ENCODE measurements at places on chromosomes 2 and 18.

DNA sequence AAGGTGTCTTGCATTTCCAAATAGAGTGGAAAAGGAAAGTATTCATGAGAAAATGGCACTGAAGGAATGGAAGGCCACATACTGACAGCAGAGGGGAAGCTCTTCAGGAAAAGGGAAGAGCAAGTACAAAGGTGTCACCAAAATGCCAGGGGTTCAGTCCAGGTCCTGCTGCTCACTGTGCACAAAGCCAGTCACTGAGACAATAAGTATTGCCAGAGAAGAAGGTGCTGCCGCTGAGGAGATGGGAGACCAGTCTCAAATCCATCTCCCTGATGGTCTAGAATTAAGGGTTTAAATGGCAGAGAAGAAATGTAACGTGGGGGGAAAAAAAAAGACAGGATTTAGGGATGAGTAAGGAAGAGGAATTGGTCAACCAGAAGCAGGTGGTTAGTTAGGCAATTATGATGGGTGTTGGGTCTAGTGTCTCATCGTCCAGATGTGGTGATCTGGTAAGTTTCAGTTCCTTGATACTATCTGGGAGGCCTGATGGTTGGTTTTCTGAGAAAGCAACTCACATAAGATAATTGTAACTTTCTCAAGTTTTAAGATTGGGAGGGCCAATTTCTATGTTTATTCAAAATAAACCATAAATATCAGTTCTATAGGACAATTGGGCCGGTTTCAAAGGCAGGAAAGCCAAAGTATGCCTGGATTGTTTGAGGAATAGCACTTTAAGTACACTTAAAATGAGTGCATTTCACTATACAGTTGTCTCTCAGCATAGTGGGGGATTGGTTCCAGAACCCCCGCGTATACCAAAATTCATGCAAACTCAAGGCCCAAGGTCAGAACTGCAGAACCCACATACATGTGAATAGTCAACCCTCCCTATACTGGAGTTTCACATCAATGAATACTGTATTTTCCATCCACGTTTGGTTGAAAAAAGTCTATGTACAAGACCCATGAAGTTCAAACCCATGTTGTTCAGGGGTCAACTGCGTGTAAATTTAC lies 109.1 kb upstream of the DNAJC10 start:
- no peak for DNase-seq

DNA sequence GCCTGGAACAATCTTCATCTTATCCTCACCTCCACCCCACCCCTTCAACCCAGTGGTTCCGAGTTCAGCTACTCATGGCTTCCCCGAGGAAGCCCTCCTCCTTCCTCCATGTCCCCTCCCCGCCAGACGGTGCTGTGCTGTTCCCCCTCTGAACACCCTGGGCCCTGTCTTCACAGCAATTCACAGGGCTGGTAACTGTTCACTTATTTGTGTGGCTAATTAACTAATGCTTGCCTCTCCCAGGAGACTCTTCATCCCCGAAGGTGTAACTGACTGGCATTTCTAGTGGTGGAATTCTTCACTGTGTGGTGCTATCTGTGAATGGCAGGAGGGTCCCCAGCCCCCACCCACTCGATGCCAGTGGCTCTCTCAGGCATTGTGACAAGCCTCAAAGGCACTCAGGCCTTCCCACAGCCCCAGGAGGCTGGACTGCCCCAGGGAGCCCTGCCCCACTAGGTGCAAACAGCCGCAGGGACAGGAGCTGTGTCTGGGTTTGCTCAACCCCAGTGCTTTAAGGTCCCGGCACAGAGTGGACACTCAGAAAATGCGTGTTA lies 133.7 kb upstream of the ID2 start:
- no peak for DNase-seq

- no peak for DNase-seq
Observed at GRCh38 chr18:22368021-22368420, 49.7 kb downstream of the CTAGE1 start.

GRCh38 chr2:229748950-229749349 lies 34.6 kb upstream of the DNER start:
- DNase-seq, result no peak

- no peak for DNase-seq
Observed at GRCh38 chr18:50659091-50660003, 99.5 kb downstream of the MAPK4 start.

DNA sequence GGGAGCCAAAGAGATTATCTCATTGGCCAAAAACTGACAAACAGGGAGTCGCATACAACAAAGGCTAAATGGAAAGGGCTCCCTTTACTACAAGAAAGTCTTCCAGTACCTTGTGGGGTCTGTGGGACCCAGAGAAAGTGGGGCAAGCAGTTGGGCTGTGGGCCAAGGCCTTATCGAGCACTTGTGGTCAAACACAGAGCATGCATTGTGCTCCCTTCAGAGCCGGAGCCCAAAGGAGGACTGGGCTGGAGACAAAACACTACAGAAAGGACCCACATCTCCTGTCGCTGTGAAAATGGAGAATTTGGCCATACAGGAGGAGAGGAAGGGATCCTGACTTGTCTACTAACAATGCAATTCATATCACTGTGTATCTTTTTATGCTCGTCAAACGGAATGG lies 37.1 kb upstream of the SLC1A4 start:
- no peak for DNase-seq

GRCh38 chr2:36734304-36734703 lies 37.8 kb downstream of the VIT start:
- DNase-seq, result no peak

DNA sequence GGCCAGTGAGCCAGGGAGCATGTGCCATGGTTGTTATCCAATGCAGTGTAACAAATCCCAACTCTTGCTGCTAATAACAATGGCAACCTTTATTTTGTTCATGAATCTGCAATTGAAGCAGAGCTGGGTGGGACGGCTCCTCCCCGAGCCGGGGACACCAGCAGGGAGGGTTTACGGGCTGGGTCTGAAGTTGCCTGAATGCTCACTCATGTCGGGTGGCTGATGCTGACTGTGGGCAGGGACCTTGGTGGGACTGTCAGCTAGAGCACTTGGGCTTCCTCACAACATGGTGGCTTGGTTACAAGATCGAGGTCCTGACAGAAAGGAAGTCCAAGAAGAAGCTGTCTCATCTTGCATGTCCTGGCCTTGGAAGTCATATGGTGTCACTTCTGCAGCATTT lies 264.5 kb downstream of the NDUFA10 start:
- no peak for DNase-seq

DNA sequence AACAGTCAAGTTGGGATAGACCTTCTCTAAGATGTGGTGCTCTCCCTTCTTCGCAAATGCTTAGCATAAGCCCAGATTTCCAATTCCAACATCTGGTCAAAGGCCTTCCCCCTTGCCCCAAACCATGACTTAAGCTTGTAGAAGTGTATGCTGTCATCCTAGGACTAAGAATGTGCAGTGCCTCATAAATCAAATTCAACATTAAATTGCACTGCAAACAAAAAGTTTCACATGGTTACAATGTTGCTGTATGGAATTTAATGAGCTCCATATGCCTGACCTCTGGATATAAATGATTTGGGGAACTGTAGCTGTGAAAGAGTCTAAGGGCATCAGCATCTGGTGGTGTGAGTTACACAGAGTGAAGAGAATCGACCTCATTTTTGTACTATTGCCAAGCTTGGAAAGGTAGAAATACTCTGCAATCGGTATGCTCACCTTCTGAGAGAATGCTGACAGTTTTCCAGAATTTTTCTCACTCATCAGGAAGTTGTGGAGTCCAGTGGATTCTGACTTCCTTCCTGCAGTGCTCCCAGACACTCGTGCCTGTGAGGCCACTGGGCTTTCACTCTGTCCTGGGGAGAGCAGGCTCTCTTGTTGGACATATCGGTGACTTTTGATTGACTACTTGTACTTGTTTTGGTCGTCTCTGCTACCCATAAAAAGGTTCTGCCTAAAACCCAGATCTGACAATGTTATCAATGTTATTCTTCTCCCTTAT lies 40.6 kb downstream of the FASTKD2 start:
- DNase-seq, result no peak

GRCh38 chr2:107681936-107682335 lies 144.8 kb upstream of the RGPD4 start:
- DNase-seq, result no peak

GRCh38 chr2:213064099-213064498 lies 87.3 kb downstream of the IKZF2 start:
- no peak for DNase-seq

DNA sequence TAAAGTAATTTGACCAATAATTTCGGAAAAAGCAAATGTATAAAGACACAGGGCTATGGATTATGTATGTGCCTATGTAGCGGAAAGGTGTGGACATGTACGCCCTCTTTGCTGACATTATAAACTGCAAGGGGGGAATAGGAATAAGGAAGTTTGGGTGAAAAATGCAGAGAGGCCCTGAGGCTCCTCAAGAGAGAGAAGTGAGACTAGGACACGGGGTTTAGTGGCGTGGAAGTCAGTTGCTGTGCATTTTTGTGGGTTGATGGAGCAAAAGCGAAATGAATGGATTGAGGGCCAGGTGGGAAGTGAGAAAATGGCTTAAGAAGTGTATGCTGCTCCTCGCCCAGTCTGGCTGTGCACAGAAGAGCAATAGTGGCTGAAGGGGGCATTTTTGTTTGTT lies 96.2 kb upstream of the B3GNT7 start:
- no peak for DNase-seq

DNA sequence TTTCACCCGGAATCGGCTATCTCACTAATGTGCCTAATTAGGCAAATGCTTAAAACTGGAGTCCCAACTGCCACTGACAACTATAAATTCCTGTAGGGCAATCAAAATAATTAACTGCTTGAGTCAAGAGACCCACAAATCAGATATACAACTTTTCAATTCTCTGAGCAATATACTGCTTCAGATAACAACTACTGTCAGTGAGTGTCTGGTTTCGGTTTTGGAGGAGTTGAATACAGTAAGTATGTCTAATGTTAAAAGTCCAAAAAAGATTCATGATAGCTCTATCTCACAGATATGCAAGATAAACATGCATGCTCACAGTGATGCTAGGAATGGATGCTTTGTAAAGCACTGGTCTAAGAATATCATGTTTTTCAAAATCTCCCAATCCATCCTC lies 283.3 kb downstream of the NRXN1 start:
- no peak for DNase-seq

DNA sequence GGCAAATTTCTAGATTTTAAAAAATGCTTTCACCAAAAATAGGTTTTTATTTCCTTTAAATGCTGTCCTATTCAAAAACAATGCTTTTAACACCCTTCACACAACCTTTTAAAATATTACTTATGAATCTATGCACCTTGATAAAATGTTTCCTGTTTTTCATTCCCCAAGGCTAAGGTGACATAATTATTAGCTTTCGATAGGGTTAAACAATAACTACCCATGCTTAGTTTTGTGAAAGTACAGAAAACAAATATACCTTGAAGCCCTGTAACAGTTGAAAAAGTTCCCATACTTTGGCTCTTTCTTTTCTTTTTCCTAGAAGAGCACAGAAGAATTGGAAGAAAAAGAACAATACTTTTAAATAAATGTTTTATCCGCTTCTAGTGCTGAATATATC lies 54.9 kb upstream of the ITPRID2 start:
- no peak for DNase-seq

- no peak for DNase-seq
Observed at GRCh38 chr2:232505856-232506255, 14.3 kb upstream of the PRSS56 start.

- no peak for DNase-seq
Observed at GRCh38 chr2:179266271-179266670, 1.6 kb upstream of the SESTD1 start.

GRCh38 chr2:234437642-234438304 lies 59.1 kb downstream of the ARL4C start:
- DNase-seq, result no peak

DNA sequence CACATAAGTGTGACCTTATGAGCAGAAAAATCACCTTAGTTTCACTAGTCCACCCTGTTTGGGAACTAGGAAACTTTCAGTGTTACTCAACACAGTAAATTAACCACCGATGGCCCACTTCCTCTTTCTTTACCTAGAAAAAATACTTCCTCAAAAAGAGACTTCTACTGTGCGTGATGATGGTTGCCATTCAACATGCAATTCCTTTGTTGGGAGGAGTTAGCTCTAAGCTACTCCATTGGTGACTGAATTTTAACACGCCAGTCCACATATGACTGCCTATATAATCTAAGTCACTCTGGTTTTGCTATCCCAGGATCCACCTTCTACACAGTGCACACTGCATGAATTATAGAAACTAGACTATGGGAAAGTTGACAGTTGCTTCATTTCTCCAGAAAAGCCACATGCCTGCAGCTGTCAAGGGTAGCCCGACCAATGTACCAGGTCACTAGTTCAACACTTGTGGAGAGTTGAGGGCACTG lies 47.8 kb upstream of the REG3G start:
- DNase-seq, result no peak

DNA sequence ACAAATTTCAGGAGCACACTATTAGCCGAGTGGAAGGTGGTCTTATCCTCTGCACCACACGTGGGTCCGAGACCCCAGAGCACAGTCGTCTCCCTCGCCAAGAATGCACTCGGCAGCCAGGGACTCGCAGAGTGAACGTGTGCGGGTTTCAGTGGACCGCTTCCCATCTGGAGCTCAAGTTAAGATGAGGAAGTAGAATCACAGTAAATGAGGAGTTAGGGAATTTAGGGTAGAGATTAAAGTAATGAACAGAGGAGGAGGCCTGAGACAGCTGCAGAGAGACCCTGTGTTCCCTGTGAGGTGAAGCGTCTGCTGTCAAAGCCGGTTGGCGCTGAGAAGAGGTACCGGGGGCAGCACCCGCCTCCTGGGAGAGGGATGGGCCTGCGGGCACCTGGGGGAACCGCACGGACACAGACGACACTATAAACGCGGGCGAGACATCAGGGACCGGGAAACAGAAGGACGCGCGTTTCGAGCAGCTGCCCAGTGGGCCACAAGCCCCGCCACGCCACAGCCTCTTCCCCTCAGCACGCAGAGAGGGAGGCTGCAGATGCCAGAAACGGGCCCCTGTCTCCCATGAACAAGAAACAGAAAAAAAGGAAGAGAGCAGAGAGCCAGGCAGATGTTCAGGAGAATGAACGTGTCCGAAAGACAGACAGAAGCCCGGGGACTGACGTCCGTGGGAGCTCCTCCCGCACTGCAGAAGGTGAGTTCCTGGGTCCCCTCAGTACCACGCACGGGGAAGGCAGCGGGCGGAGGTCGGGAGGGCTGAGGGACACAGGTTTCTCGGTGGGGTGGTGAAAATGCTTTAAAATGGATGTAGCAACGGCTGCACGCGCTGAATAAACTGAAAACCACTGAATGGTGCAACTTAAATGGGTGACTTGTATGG lies 5.4 kb upstream of the KCNG2 start:
- no peak for DNase-seq

DNA sequence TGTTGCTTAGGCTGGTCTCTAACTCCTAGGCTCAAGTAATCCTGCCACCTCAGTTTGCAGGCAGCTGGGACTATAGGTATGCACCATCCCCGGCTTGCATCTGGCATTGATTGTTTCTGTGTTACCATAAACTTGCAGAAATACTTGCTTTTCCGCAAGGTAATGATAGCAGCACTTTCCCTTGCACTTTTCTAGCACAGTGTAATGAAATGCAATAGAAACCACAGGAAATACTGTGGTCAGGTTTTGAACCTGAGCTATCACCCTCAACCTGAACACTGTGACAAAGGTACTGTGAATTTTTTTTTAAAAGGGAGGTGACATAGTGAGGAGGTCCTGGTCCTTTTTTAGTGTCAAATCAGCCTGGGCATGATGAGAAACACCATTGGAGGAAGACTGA lies 38.3 kb downstream of the DHRS9 start:
- DNase-seq, result no peak

All from stimulated activated CD8-positive, alpha-beta memory T cell treated with anti-CD3 and anti-CD28 coated beads, Interleukin-2, amount 100 ng/mL, for 1 hour (primary cell).